Cortex of kidney (tissue), 1 donor: ENCODE measurements at places on chromosomes 6 and 20.

DNA sequence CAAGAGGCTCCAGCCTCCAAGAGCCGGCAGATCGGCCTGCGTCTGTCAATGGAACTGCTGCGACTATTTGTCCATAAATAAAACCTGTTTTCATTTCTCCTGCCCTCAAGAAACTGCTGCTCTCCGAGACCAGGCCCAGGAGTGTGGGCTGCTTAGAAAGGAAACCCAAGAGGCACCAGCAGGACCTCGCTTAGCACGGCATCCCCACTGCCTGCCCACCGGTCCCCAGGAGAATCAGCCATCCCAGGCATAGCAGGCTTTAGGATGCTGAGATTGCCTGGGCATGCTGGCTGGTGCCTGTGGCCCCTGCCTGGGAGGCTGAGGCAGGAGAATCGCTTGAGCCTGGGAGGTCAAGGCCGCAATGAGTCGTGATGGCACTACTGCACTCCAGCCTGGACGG, 17.6 kb downstream of the NTSR1 start:
- no peak for DNase-seq

- no peak for DNase-seq
Measured at GRCh38 chr6:106102967-106103727, 17.0 kb downstream of the PRDM1 start.

GRCh38 chr20:48287552-48288170, 502.4 kb upstream of the SULF2 start:
- no peak for DNase-seq

DNA sequence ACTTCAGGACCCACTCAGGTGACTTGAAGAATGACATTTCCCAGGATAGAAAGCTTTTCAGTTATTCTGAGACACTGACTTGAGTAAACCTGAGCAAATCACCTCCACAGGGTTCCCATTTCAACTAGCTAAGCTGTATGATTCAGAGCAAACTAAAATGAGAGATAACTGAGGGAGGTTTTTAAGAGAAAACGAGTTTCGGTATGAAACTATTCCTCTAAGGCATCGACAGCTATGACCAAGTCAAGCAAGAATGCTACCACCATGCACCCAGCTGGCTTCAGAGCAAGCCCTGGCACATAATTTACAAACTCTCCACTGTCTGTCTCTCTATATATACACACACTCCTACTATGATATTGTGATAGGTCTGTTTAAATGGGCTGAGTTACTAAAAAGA, 75.4 kb downstream of the PERP start:
- DNase-seq: no peak

- no peak for DNase-seq
Measured at GRCh38 chr20:3405696-3406358, 1.6 kb downstream of the DNAAF9 start.

DNA sequence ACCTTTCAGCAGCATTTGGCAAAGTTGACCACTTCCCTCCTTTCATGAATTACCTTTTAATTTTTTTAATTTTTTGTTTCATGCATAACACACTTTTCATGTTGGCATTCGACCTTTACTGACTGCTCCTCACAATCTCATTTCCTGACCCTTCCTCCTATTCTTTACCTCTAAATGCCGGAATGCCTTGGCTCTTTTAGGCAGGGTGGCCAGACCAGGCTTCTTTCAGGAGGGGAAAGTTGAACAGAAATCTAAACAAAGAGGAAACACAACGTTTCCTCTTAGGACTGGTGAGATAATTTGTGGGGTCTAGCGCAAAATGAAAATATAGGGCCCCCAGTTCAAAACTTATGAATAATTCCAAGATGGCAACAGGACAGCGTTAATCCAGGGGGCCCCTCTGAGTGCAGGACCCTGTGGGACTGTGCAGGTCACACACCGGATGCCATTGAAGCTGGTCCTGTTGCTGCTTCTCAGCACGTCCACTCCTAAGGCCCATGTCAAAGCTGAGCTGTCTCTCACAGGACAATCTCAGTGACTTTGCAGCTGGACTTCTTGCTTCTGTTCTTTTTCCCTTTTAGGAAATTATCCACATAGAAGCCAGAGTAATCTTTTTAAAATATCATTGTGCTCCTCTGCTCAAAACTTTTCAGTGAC, 313.8 kb downstream of the HDGFL1 start:
- DNase-seq: no peak

- no peak for DNase-seq
Measured at GRCh38 chr6:125058546-125058945, 95.0 kb upstream of the TPD52L1 start.

GRCh38 chr6:41199552-41200246, 1.2 kb downstream of the TREML2 start:
- DNase-seq: no peak

DNA sequence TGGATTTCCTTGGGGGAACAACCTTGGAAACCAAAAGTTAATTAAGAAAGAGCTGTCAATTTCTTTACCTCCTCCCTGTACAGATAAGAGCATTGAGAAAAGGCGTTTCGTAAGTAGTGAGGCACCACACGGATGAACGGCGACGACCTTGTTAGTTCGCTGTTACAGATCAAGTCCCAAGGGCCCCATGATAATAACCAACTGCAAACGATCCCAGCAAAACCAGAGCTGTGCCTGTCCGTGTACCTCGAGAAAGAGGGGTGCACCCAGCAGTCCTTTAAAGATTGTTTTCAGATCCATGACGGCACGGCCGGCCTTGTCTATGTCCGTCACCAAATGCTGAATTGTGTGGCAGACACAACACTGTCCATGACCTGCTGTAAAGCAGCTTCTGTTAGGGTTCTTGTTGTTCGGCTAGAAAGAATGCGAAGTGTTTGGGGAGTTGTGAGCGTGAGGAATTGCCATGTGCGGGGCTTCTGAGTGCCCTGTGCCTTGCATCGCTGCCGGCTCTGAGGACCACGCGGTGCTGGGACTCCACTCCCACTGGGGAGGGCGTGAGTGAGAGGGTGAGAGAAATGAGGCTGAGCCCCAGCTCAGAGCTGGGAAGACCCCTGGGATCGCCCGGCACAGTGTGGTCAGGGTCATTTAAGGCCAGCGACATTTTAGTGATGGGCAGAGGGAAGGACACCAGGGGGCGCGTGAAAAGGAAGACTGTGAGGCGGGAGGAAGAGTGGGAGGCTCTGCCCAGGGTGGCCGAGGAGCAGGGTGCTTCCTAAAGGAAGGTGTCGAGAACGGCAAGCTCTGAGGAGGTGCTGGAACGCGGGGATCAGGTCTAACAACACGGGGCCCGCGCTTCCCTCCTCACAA, 136.8 kb upstream of the RPS6KA2 start:
- DNase-seq: no peak

GRCh38 chr20:53829255-53829723, 235.7 kb upstream of the ZNF217 start:
- no peak for DNase-seq

DNA sequence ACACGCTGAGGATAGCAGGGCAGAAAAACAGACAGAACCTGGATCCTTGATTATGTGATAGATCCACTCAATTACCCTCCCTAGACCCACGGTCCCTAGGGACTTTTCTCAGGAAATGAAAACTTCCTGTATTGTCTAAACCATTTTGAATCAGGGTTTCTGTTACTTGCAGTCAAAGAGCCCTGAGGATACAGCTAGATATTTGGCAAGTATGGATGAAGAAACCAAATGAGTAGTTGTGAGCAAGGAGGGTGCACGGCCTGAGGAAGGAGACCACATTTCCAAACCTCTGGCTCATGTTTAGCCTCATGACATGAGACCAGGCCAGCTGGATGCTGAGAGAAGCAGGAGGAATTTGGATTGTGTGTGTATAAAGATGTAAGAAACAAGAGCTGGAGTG, 91.6 kb downstream of the MRPL14 start:
- DNase-seq: no peak

GRCh38 chr6:4638641-4639040, 137.6 kb upstream of the CDYL start:
- DNase-seq: no peak

DNA sequence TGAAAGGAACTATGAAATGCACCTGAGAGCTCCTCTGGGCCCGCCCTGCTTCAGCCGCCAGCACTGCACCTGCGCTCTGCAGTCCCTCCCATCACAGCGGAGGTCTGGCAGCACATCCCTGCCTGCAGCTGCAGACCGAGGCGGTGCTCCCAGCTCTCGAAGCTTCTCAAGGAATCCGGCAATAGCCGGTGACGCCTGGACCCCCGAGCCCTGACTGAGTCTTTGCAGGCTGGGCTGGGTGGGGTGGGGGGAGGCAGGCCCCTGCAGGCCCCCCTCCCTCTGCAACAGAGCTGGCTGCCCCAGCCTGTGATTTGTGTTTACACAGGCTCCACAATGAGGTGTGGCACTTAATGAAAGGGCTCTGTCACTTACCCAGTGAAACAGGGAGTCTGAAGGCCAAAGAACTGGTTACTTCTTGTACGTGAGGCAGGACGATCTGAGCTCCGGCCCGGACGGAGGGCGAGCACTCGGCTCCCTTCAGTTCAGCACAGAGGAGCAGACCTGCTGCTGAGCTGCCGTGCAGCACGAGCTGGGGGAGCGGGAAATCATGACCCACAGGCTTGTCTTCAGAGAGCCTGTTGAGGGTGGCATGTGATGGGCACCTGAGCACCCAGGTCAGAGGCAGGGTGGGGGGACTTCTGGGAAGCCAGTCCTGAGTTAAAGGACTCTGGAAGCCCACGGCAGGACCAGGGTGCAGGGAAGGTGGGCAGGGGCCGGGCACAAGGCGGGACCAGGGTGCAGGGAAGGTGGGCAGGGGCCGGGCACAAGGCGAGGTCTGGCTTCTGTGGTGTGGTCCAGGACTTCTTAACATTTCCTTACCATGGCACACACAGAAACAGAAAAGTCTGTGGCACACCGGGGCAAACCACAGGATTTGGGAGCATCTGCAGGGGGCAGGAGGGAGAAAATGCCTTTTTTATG, 192.3 kb upstream of the THBS2 start:
- DNase-seq: no peak
